Brain pericyte (primary cell): ENCODE measurements at places on chromosomes 1 and 21.
A peak's percentile ranks its signal among the peaks of the same experiment; 100 is the strongest.

- DNase-seq: no peak
Measured at GRCh38 chr1:109659997-109660690, 4.2 kb downstream of the GSTM4 start.

GRCh38 chr1:9317591-9318417 is 25.1 kb downstream of the SPSB1 start:
- no peak for DNase-seq

- no peak for DNase-seq
Measured at GRCh38 chr1:113185463-113186104, 112.6 kb downstream of the LRIG2 start.

- no peak for DNase-seq
Measured at GRCh38 chr1:203628201-203629015, 1.8 kb downstream of the ATP2B4 start.

GRCh38 chr1:145995148-145995881 is 1.1 kb downstream of the TXNIP start:
- DNase-seq: no peak

DNA sequence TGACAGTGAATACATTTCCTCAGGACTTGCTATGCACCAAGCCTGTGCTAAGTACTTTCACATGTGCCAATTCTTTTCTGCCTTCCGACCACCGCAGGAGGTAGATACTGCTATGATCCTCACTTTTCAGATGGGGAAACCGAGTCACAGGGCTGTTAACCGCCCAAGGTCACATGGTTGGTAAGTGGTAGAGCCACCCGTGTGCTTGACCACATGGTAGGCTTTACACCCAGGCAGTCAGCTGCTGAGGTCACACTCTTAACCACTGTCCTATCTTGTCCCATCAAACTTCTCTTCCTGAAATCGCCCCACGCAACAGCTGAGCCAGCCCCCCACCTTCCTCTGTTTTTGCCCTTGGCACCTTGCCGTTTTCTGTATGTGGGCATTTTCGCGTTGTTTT is 31.0 kb upstream of the SDHB start:
- no peak for DNase-seq

DNA sequence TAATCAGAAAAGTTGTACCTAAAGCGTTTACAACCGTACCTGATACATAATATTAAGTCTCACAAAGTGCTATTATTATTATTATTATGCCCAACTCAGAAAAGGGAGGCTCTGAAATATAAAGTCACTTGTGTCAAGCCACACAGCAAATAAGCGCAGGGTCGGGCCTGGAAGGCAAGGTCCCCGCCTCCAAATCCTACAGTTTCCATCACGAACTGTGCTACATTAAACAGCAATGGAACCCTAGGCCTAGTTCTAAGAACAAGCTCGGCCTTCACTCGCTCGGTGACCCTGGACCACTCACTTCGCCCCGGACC is 549 bp downstream of the PARS2 start:
- no peak for DNase-seq

GRCh38 chr1:178634445-178634844 is 90.6 kb upstream of the RALGPS2 start:
- no peak for DNase-seq

- DNase-seq: no peak
Measured at GRCh38 chr1:1024771-1025699, 5.1 kb downstream of the AGRN start.

DNA sequence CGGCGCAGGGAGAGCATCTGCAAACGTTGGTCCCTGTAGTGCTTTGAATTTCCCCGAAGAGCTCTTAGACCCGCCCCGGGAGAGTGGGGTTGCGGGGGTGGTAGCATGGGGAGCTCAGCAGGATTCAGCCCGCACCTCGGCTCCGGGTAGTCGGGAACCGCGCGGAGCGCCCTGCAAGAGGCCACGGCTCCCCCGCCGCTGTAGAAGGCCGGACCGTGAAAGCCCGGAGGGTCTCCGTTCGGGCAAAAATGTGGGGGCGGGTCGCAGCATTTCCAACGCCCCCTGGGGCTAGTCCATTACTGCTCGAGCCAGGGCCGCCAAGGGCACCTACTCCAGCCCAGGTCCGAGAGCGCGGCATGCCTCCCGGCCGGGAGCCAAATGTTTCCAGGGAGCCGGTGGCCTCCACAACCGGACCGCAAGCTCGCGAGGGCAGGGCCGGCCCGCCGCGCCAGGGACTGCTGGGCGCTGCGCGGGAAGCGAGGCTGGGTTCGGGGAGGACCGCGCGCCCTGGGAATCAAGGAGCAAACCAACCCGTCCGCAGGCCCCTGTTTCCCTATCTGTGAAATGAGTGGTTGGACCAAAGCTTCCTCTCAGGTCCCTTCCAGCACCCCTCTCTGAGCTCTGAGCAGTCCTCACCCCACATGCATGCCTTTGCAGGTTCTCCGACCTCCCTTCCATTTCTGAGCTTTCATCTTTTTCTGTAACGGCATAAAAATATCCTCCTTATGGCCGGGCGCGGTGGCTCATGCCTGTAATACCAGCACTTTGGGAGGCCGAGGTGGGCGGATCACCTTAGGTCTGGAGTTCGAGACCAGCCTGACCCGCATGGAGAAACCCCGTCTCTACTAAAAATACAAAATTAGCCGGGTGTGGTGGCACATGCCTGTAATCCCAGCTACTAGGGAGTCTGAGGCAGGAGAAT is 775 bp upstream of the TMEM63A start:
- no peak for DNase-seq

DNA sequence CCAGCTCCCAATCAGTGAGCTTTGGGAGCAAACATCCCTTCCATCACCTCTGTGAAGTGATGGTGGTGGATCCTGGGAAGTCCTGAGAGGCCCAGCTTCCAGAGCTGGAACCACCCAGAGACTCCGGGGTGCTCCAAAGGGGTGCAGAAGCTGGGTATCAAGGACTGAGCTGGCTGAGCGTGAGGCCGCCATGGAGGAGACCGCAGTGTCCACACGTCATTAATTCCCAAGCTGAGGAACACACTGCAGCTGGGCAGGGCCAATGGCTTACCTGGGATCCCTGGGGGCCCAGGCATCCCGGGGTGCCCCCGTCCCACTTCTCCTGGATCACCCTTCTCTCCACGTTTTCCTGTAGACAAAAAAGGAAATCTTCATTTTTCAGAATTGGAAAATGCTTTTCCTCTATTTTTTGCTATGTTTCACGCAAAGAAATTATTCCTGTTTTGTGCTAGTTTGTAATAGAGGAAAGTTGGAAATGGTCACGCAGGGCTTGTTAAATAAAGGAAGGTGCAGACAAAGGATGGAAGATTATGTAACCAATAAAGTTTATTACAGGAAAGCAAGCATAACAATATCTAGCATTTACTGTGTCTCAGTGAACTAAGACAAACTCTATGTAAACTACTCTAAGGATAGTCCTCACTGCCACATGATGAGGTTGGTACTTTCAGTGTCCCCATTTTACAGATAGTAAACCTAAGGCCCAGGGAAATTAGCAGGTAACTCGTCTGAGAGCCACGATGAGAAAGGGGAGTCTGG is 15.4 kb downstream of the COL9A2 start:
- DNase-seq: no peak

DNA sequence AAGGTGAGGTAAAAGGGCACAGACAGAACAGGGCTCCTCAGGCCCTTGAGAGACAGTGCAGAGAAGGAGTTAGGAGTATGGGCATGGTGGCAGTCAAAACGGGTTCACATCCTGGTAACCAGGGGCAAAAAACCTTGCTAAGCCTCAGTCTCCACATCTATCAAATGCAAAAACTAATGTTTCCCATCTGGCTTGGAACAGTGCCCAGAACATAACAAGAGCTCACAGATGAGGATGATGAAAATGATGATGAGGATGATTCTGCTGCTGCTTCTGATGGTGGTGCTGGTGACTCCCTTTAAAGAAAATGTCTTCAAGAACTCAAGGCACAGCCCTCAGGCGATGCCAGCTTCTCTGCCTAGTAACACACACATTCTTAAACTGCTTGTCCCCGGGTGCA is 24.1 kb downstream of the HHIPL2 start:
- no peak for DNase-seq

- no peak for DNase-seq
Measured at GRCh38 chr1:2260917-2261316, 32.8 kb downstream of the SKI start.

DNA sequence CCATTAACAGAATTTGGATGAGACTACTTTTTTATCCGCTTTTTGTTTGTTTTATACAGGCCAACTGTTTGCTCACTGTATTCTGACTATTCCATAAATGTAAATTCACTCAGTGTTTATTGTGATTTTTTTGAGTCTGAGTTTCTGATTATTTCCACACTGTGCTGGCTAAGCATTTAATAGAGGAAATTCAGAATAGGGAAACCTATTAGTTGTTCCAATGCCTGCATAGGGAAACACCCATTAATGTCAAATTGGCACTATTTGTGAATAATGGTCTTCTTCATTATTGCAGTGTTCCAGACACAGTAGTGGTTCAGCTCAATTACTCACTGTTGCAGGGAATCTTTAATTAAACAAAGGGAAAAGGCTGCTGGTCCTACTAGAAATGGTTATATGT is 174.7 kb upstream of the SGIP1 start:
- DNase-seq: no peak

DNA sequence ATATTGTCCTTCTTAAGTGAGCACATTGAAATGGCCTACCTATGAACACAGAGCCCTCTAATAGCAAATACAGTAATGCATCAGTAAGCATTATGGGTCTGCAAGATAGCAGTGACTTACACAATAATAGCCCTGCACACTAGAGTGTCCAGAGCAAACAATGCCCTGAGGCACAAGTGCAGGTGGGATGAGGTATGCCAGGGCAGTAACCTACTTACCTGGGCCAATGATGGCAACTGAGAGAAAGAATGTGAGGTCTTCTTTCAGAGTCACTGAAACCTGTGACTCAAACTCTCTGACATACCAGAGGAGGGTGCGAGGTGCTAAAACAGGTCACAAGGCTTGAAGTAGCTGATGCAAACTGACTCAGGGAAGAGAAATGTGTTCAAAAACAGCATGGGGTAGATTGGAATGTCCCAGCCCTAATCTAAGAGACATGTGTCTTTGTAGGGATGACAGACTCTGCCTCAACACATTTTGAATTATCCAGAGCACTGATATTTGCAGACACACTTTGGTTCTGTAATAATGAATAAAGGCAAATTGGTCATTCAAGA is 168.5 kb upstream of the RUNX1 start:
- no peak for DNase-seq

DNA sequence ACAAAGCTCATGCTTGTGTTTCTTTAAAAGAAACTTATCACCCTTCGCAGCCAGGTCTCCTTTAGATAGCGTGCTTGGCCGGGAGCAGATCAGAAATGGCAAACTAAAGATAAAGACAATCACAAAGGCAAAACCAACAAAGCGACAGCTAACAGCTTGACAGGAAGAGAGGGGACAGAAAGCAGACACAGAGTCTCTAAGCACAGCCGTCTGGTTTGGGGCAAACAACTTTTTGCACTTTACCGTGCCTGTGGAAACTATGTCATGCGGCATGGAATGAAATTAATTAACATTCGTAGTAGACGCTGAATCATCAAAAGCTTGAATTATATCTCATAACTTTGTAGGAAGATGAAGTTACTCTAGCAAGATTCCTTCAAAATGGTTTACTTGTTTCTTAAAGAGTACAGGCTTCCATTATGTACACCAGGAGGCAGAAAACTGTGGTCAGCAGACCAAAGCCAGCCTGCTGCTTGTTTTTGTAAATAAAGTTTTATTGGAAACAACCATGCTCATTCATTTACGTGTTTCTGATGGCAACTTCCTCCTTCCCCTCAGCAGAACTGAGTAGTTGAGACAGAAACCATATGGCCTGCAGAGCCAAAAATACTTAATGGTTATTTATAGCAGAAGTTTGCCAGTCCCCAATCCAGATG is 183.2 kb downstream of the KIF26B start:
- no peak for DNase-seq

DNA sequence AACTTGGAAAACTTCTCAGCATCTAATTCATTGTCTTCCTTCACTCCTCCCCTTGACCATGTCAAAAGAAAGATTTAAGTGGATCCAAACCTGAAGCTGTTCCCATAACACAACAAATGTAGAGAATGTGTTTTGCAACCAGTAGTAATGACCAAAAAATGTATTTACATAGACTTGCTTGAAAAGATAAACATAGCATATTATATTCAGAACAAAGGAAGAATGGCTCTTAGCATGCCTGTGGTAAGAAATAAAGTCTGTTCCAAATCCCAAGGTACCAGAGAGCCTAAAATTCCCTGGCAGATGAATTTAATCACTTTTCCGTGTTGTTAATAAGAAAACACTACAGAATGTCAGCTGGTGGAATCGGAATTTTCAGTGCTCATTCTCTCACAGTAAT is 36.8 kb downstream of the FMO3 start:
- DNase-seq: peak; percentile 34

- no peak for DNase-seq
Measured at GRCh38 chr1:15408890-15409387, 749 bp upstream of the EFHD2 start.

GRCh38 chr1:178262120-178262500 is 168.2 kb downstream of the RASAL2 start:
- no peak for DNase-seq

DNA sequence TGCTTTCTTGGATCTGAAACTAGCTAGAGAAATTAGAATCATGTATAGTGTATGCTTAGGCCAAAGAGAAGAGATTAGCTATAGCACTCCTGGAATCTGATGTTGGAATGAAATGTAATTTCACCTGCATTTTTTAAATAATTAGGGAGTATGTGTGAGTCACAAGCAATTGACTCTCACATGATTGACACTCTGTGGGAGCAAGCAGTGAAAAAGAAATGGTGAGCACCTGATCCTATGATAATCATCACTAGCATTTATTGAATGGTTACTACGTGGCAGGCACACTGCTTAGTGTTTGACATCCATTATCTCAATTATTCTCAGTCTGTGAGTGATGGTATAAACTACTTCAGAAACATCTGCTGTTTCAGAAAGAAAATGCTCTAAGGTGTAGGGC is 176.6 kb downstream of the NRIP1 start:
- no peak for DNase-seq

- no peak for DNase-seq
Measured at GRCh38 chr1:26044971-26045721, 772 bp downstream of the SLC30A2 start.

GRCh38 chr1:4121834-4122512 is 221.9 kb upstream of the C1orf174 start:
- no peak for DNase-seq

GRCh38 chr1:83632906-83633305 is 366.0 kb downstream of the TTLL7 start:
- no peak for DNase-seq

DNA sequence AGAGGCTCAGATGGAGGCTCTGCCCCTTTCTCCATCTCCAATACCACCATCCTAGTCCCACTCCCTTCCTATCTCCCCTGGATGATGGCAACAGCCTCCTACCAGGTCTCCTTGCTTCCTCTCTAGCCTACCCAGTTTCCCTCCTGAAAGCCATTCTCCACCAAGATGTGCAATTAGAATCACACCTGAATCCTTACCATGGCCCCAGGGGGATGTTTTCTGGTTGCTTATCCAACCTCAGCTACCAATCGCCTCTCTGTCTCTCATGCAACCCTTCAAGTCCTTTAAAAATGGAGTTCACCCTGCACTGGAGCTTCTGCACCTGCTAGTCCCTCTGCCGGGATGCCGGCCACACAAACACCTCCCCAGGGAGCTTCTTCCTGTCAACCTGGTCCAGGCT is 2.9 kb downstream of the RCAN1 start:
- DNase-seq: no peak
